ENCODE measurements at places on chromosomes 2 and 18.

- DNase-seq = no peak
Measured at GRCh38 chr2:213315168-213315876, 31.1 kb downstream of the SPAG16 start.

- DNase-seq = no peak
Measured at GRCh38 chr18:35811896-35812295, 160.6 kb upstream of the RMP24 start.

DNA sequence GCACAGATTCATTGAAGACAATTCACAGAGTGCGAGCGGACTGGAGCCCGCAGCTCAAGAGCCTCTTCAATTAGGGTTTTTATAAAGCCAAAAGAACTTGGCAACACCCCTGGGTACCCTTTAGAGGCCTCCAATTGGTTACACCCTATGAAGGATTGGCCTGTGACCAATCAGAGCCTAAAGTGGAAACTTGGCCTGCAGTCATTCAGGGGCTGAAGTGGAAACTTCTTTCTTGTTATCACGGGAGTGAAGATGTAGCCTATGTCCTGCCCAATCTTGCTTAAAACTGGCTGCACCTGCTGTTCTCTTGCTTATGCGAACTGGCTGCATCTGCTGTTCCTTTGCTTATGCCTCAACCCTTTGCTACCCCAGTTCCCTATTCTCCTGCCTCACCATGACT is 1.8 kb upstream of the HJURP start:
- no peak for DNase-seq

GRCh38 chr2:64327129-64327509 is 126.8 kb upstream of the LGALSL start:
- DNase-seq = no peak

DNA sequence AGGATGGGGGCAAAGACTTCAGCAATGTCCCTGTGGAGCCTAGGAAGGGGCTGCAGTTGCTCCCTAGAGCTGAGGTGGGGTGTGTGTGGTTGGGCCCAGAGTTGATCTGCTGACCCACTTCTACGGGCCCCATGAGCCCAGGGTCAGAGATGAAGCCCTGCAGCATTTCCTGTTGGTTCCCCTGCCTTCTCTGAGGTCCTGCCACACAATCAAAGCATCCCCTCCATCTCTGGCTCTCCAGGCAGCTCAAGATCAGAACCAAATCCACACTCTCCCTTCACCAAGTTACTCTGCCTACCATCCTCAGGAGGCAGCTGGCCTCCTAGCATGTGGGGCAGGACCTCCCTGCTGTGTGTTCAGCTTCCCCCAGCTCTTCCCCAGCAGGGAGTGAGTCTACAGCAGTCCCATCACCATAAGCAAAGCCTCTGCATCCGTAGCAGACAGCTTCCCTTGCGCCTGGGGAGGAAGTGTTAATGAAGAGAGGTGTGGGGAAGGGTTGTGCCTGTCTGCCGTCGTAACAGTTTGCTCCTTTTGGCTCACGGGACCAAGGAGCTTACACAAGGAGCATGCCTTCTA is 26.9 kb downstream of the TMEM247 start:
- DNase-seq = no peak

DNA sequence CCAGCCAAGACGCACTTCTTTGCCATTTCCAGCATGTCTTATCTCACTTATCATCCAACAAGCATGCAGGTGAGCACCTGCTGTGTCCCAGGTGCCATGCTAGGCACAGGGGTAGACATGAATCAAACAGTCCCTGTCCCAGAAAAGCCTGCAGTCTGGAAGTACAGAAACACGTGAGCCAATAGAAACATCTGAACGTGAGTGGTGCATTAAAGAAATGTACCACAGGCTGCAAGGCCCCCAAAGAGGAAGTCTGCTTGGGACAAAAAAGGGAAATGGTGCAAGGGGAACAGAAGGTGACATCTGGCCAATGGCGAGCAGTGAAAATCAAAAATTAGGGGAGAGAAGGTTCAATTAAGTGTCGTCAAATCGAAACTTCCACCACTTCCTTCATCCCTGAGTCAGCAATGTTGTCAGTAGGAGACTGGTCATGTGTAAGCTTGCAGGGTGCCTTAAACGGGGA is 17.6 kb upstream of the TMEM247 start:
- DNase-seq = peak; percentile 43

DNA sequence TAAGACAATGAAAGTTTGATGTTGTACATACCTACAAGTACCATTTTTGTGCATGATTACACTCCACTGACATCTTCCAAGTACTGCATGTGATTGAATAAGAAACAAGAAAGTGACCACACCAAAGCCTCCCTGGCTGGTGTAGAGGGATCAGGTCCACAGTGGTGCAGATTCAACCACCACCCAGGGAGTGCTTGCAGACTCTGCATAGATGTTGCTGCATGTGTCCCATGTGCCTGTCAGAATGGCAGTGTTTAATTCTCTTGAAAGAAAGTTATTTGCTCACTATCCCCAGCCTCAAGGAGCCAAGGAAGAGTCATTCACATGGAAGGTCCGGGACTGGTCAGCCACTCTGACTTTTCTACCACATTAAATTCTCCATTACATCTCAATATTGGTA is 114.5 kb downstream of the MMADHC start:
- no peak for DNase-seq

GRCh38 chr18:56652802-56653201 is 1.6 kb downstream of the WDR7 start:
- DNase-seq = no peak

DNA sequence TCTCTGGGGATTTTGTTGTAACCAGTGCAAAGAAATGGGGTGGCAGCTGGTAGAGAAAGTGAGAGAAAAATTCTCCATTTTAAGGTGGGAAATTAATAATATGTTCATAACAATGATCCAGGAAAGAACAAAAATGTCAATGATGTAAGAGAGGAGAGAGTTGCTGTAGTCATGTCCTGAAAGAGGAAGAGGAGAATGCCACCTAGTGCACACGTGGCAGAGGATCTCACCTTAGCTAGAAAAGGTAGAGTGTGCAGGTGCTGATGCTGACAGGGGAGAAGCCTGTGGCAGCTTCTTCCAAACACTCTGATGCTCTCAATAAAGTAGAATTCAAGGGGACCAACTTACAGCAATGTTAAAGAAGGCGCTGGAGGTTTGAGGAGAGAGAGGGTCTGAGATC is 282.9 kb upstream of the PKDCC start:
- no peak for DNase-seq

- no peak for DNase-seq
Measured at GRCh38 chr18:70600225-70600925, 311.5 kb downstream of the SOCS6 start.

GRCh38 chr18:21167641-21168377 is 56.2 kb upstream of the ROCK1 start:
- DNase-seq = no peak

DNA sequence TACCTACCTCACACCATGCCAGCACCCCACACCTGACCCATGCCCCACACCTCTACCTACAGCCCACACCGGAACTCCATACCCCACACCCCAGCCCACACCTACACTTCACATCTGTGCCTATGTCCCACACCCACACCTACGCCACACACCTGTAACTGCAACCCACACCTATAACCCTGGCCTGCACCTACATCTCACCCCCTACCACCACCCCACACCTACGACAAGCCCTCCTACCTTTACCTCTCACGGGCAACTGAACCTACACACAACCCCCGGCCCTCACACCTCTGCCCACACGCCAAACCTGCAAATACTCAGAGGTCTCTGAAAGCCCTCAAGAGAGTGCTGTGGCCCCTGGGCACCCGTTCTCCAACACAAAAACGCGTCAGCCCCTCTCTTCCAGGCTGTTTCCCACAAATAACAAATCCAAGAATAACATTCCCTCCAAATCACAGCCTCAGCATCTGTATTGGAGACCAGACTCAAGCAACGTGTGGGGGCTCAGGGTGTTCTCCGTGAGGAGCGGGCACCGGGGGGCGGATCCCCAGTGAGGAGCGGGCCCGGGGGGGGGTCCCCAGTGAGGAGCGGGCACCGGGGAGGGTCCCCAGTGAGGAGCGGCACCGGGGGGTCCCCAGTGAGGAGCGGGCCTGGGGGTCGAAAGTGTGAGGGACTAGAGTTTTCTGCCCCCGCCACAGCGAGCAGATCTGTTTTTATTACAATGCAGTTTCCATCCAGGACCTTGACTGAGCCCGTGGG is 33.4 kb downstream of the SLC66A2 start:
- DNase-seq = no peak

- no peak for DNase-seq
Measured at GRCh38 chr2:95272299-95272751, 1.9 kb upstream of the PROM2 start.

All from putamen (tissue), 1 donor.